ENCODE measurements at places on chromosomes 6 and 20.

DNA sequence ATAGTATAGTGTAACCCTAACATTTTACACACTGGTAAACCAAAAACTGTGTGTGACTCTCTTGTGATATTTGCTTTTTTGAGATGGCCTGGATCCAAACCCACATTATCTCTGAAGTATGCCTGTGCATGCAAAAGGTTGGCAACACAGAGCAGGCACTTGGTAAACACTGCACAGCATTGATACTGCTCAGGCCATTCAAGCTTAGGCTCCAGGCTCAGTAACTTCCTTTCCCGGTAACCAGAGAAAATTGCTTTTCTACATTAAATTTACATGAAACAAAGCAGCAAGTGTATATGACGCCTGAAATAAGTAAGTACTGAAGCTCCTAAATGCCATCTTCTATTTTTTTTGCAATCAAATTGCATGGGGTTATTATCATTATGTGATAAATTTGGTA is 205.7 kb downstream of the EPM2A start:
- no peak for DNase-seq

DNA sequence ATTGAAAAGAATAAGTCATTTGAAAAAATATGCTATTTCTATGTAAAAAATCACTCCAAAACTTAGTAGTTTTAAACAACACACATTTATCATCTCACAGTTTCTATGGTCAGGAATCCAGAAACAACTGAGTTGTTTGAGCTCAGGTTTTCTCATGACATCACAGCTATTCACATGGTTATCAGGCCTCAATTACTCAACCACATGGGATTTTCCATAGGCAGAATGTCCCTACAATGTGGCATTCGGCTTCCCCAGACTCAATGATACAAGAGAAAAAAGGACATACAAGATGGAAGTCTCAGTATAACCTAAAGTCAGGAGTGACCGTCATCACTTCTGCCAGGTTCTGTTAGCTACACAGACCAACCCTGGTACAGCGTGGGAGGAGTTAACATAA is 3.4 kb upstream of the SLC35D3 start:
- DNase-seq: no peak

- no peak for DNase-seq
These were observed 261.2 kb upstream of the PLCB4 start for GRCh38 chr20:8807480-8808201.

GRCh38 chr6:97668716-97669115 is 385.7 kb upstream of the MMS22L start:
- no peak for DNase-seq

DNA sequence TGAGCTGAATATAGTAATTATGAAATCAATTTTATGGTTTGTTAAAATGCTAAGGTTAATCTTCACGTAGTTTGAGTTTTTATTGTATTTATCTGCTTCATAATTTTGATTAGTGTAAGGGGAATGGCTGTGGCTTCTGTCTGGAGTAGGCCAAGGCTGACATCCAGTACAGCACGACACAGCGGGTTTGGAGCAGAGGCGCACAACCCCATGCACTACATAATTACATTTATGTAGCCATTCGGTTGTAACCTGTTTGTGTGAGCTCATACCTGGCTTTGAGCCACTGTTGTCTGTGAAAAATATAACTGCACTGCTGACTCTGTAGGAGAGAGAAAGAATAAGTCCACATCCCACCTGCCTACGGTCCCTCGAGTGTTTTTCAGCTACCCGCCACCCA is 615.5 kb downstream of the EYS start:
- no peak for DNase-seq

DNA sequence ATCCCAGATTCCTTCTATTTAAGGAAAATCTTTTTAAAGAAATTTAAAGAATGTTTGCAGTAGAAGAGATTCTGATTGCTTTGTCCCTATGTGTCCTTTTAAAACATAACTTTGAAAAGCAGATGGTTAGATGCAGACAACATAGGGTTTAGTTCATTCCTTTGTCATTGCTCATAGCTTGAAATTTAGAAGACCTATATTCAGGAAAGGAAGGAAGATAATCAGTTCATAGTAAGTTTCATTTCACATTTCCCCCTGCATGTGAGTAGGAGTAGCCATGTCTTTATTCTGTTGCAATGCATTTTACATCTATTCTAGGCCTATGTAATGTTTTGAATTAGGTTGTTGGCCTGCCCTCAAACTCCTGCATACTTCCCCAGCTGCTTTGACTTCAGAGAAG is 197.9 kb upstream of the GRIK2 start:
- no peak for DNase-seq

DNA sequence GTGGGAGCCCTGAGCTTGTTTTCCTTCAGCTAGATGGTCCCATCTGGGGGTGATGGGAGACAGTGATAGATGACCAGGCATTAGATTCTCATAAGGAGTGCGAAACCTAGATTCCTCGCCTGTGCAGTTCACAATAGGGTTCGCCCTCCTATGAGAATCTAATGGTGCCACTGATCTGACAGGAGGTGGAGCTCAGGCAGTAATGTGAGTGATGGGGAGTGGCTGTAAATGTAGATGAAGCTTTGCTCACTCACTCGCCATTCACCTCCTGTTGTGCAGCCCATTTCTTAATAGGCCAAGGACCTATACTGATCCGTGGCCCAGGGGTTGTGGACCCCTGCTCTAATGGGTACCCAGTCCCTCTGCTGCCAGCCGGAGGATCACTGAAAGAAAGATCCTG is 20.7 kb upstream of the KCNB1 start:
- no peak for DNase-seq

All from esophagus squamous epithelium (tissue), 5 donors.